ENCODE measurements at places on chromosomes 7 and 10.

DNA sequence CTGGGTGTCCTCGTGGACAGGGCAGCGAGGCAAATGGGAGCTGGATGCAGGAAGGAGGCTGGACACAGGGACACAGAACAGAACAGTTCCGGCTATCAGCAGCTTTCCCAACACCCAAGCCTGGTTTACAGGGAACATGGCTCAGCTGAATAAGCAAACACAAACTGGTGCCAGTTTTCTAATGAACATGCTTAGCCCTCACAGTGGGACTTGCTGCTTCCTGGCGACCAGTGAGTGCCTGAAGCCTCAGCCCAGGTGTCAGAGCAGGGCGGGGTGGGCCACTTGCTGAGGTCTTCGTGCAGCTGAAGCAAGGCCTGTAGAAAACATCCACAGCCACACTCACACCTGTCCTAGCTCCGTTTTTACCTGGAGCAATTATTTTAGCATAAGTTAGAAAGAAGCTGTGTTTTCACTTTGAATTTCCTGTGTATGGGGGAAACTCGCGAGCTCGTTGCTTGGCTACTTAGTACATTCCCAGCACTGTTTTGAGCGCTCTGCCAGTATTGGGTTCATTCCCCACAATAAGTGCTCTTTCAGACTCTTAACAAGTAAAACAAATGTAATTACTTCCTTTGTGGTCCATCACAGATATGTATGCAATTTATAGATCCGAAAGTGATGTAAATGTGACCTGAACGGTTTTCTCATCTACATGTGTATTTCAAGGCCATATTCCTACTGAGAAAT is 261.2 kb upstream of the SHH start:
- no peaks in the 10 kb centered on the region for H3K36me3 ChIP-seq
- H3K4me3 ChIP-seq, result no peak overlapping the region
- H3K27ac ChIP-seq, result no peak overlapping the region
- H3K4me1 ChIP-seq, result no peaks in the 10 kb centered on the region
- no peaks in the 10 kb centered on the region for H3K27me3 ChIP-seq
- DNase-seq, result no peak

GRCh38 chr7:102030696-102031095 is 213.3 kb downstream of the CUX1 start:
- no peaks in the 10 kb centered on the region for H3K27me3 ChIP-seq
- peaks cover 3% of the 10 kb centered on the region for H3K4me1 ChIP-seq
- H3K36me3 ChIP-seq, result no peaks in the 10 kb centered on the region

DNA sequence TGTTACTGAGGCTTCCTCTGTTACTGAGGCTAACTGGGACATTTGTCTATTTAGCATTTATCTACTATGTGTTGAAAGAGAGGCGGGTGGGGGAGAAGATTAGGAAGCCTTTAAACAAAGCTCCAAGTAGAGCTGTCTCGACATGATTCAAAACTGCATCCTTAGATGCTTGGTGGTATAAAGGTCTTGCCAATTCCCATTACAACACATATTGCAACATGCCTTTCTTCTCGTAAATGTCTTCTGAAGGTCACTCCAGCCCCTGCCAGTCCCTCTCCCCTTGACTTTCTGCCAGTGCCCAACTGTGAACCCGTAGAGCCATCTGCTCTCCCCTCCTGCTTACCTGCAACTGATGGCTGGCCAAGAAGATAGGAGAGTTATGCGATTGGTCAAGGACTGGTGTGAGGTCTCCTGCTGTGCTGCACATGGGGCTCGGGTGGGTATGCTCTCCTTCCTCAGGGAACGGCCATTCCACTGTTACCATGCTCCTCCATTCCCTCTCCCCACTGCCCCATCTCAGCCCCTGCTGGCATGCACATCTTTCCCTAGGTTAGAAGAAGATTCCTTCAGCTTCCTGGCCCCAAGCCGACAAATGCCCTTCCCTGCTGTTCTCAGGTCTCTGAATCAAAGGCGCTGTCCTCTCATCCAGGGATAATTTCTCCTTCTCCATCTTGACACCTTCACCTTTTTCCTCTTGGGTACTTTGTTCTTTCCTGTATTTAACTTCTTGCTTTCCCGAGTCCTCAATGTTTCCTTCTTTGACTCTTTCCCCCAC is 43.6 kb upstream of the ZNF32 start:
- peaks cover 36% of the 10 kb centered on the region for H3K27me3 ChIP-seq
- no peaks in the 10 kb centered on the region for H3K36me3 ChIP-seq

- H3K4me3 ChIP-seq, result no peak overlapping the region
- no peaks in the 10 kb centered on the region for H3K36me3 ChIP-seq
- no peak for DNase-seq
- H3K4me1 ChIP-seq, result no peaks in the 10 kb centered on the region
- H3K27me3 ChIP-seq, result peaks cover 40% of the 10 kb centered on the region
- H3K27ac ChIP-seq, result no peak overlapping the region
These were observed 21.3 kb upstream of the IFIT2 start for GRCh38 chr10:89280508-89280907.

DNA sequence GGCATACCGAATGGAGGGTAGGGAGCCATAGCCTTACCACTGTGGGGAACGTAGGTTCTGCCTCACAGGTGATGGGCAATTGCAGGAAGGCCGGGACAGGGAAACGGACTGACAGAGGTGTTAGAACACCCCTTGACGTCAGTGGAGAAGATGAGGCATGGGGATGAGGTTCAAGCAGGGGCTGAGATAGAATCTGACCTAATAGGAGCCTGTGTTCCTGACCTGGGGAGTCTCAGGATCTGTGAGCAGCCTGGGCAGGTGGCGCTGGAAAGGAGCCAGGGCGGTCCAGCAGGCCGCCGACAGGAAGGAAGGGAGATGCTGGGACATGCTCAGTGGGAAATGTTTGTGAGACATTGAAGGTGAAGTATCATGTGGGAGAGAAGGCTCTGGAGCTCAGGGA is 109.4 kb downstream of the WDFY4 start:
- no peak overlapping the region for H3K4me3 ChIP-seq
- H3K27me3 ChIP-seq, result peaks cover 18% of the 10 kb centered on the region
- peak; percentile 16 for DNase-seq
- H3K4me1 ChIP-seq, result peaks cover 14% of the 10 kb centered on the region
- H3K36me3 ChIP-seq, result no peaks in the 10 kb centered on the region

DNA sequence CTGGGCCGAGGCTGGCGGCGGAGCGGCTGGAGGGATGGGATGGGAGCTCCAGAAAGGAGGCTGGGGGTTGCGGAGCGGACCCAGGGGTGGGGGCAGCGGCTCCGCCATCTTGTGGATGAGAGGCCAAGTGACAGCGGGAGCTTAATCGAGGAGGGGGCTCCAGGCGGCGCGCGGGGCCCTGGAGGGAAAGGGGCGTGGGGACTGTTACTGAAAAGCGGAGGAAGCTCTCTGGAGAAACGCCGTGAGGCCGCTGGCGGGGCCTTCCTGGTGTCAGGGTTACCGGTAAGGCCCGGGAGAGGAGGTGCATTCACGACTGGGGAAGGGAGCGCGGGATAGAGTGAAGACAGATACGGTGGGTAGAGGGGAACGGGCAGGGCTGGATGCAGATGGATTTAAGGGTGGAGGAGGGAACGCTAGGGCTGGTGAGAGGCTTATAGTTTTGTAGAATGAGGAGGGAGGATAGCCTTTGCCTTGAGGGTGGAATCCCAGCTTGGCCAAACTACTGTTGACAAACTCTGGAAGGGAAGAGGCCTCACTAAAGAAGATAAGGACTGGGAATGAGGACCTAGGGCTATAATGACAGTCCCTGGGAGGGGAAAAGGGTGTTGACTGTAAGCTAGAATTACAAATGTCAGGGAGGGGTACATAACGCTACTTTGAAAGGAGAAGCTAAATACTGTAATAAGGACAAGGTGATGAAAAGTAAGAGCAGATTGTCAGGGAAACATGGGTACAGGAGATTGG is 535 bp downstream of the BTRC start:
- peak overlapping the region; percentile 93 for H3K27ac ChIP-seq
- peaks cover 13% of the 10 kb centered on the region for H3K27me3 ChIP-seq
- peaks cover 11% of the 10 kb centered on the region for H3K36me3 ChIP-seq
- H3K4me1 ChIP-seq, result peaks cover 25% of the 10 kb centered on the region
- H3K4me3 ChIP-seq, result peak overlapping the region; percentile 86
- peak; percentile 64 for DNase-seq

DNA sequence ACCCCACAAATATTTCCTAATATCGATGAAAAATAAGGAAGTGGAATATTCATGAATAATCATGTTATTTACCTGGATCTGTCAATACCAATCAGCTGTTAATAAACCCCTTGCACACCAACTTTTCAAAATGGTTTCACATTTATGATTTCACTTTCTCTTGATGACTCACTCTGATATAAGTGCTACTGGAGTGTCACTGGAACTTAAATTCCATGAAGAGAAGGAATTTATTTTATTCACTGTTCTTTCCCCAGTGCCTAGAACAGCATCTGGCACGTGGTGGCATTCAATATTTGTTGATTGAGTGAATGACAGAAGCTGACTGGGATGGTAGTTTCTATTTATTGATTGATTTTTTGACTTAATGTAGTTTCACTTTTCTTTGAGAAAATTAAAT is 3.5 kb upstream of the ENO4 start:
- no peak for DNase-seq
- H3K36me3 ChIP-seq, result no peaks in the 10 kb centered on the region
- peaks cover 40% of the 10 kb centered on the region for H3K27me3 ChIP-seq
- H3K4me1 ChIP-seq, result no peaks in the 10 kb centered on the region

DNA sequence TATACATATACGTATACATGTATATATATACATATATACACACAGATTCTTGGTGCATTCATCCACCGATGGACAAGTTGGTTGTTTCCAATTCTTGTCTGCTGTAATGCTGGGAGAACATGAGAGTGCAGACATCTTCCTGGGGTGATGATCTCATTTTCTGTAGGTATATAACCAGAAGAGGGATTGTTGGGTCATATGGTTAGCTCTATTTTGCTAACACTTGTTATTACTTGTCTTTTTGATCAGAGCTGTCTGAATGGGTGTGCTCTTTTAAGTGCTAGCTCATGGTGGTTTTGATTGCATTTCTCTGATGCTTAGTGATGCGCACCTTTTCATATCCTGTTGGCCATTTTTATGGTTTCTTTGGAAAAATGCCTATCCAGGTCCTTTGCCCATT is 106.4 kb downstream of the TAX1BP1 start:
- DNase-seq, result no peak
- no peaks in the 10 kb centered on the region for H3K36me3 ChIP-seq
- no peak overlapping the region for H3K4me3 ChIP-seq

GRCh38 chr10:74234569-74234968 is 83.5 kb downstream of the ADK start:
- no peak overlapping the region for H3K27ac ChIP-seq
- H3K4me1 ChIP-seq, result no peaks in the 10 kb centered on the region
- H3K4me3 ChIP-seq, result no peak overlapping the region
- DNase-seq, result no peak

GRCh38 chr7:127798769-127799372 is 146.9 kb downstream of the SND1 start:
- no peak for DNase-seq
- peaks cover 1% of the 10 kb centered on the region for H3K36me3 ChIP-seq
- no peaks in the 10 kb centered on the region for H3K27me3 ChIP-seq
- no peak overlapping the region for H3K4me3 ChIP-seq
- peaks cover 10% of the 10 kb centered on the region for H3K4me1 ChIP-seq

DNA sequence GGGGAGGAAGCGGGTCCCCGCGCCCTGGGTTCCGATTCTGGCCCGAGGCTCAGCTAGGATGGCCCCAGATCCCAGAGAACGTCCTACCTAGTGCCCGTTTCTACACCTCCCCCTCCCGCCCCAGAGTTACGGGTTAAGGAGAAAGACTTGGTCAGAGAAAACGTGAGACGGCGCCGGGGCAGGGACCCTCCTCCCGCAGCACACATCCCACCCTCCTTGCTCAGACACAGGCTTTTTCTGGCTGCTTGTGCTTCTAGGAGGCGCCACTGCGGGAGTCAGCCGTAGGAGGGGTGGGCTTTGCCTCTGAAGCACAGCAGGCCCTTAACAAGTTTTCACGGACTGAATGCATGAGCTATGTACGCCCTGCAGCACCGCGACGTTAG is 104.9 kb upstream of the LEP start:
- H3K27me3 ChIP-seq, result peaks cover 54% of the 10 kb centered on the region
- H3K4me3 ChIP-seq, result peak overlapping the region; percentile 61
- H3K27ac ChIP-seq, result no peak overlapping the region
- DNase-seq, result no peak
- peaks cover 15% of the 10 kb centered on the region for H3K4me1 ChIP-seq

DNA sequence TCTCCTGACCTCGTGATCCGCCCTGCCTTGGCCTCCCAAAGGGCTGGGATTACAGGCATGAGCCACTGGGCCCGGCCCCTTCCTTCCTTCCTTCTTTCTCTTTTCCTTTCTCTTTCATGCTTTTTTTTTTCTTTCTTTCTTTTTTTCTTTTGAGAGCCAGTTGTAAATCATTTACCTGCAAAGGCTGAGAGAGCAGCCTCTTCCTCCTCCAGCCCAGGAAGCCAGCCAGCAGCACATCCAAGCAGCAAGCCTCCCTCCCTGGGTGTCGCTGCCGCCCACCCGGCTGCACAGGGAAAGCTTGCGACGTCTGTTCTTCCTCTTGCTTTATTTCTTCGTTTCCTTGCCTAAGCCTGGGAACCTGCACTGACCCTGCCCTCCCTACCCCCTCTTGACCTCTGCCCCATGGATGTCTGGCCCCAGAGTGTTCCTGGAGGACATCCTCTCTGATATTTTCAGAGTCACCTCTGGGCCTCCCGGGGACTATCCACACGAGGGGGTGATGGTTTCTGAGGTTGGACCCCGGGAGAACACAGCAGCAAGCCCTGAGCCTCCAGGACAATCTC is 62.8 kb upstream of the MYL10 start:
- no peak overlapping the region for H3K27ac ChIP-seq
- no peak overlapping the region for H3K4me3 ChIP-seq
- peaks cover 4% of the 10 kb centered on the region for H3K4me1 ChIP-seq
